GM12878 (cell line): ENCODE measurements at places on chromosomes 12 and 14.
A peak's percentile ranks its signal among the peaks of the same experiment; 100 is the strongest.

GRCh38 chr14:37901978-37902377 lies 305.7 kb upstream of the SSTR1 start:
- no peak for DNase-seq

DNA sequence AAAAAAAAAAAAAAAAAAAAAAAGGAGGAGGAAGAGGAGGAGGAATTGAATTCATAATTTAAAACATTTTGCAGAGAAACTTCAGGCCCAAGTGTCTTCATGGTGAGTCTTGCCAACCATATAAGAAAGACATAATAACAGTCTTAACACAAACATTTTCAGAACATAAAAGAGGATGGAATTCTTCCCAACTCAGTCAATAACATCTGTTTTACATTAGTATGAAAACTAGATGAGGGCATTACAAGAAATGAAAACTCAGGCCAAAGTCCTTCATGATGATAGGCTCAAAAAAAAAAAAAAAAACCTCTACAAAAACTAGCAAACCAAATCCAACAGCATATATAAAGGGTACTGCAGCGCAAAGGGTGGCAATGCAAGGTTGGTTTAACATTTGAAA lies 151.6 kb downstream of the FOXA1 start:
- DNase-seq: no peak

DNA sequence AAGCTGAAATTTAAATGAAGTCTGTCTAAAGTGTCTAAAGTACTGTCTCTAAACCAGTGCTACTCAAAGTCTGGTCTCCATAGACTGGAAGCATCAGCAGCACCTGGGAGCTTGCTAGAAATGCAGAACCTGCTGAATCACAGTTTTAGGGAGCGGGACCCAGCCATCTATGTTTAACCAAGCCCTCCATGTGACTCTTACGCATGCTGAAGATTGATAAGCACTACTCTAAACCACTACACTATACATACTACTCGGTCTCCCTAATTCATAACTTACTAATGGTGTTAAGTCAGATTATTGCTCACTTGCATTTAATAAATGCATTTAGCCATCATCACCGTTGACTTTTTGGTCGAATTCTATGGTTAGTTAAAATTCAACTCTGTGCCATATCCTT lies 88.8 kb downstream of the SLC25A21 start:
- no peak for DNase-seq

- peak; percentile 17 for DNase-seq
These were observed 105.7 kb downstream of the ZC3H14 start for GRCh38 chr14:88668448-88669116.

- no peak for DNase-seq
These were observed 124.5 kb upstream of the USP15 start for GRCh38 chr12:62135553-62136200.

- no peak for DNase-seq
These were observed 138.7 kb upstream of the PLEKHA5 start for GRCh38 chr12:18990856-18991255.

GRCh38 chr12:76852106-76852505 lies 26.7 kb downstream of the CSRP2 start:
- no peak for DNase-seq

- DNase-seq: no peak
These were observed 624.4 kb downstream of the KCNH5 start for GRCh38 chr14:62420847-62421246.

DNA sequence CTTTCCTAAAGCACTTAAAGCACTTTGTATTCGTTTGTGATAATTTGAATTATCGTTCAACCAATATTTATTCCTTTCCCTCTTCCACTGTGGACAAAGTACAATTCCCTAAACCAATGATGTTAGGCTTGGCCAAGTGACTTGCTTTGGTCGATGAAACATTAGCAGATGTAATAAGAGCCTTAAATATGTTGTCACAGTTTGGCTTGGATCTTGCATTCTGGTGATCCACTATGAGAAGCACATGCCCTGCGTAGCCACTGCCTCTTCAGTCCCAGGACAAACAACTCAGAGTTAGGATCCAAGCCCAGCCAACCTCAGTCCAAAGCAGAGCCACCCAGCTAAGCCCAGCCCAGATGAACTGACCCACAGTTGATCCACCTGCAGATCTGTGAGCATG lies 8.4 kb upstream of the C12orf75 start:
- DNase-seq: no peak

- no peak for DNase-seq
These were observed 1304.9 kb downstream of the TMEM121 start for GRCh38 chr14:106831322-106831720.

- DNase-seq: no peak
These were observed 2.7 kb upstream of the EXOC3L4 start for GRCh38 chr14:103091883-103092222.

- DNase-seq: no peak
These were observed 115.4 kb downstream of the PDE3A start for GRCh38 chr12:20483776-20484175.

GRCh38 chr12:49933796-49934195 lies 16.7 kb upstream of the AQP2 start:
- DNase-seq: no peak

DNA sequence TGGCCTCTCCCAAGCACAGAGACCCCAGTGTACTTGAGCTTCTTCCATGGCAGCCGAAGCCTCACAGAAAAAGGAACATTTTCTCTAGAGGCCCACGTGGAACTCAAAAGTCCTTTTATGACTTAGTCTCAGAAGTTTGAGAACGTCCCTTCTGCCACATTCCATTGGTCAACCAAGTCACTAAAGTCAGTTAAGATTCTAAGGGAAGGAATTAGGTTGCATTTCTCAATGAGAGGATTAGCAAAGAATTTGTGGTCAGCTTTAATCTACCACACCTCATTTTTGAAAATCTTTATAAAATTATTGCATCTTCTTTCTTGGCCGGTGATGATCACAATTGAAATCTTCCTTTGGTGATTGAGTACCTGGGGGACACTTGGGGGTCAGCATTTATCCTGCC lies 279.9 kb upstream of the TBX3 start:
- no peak for DNase-seq

DNA sequence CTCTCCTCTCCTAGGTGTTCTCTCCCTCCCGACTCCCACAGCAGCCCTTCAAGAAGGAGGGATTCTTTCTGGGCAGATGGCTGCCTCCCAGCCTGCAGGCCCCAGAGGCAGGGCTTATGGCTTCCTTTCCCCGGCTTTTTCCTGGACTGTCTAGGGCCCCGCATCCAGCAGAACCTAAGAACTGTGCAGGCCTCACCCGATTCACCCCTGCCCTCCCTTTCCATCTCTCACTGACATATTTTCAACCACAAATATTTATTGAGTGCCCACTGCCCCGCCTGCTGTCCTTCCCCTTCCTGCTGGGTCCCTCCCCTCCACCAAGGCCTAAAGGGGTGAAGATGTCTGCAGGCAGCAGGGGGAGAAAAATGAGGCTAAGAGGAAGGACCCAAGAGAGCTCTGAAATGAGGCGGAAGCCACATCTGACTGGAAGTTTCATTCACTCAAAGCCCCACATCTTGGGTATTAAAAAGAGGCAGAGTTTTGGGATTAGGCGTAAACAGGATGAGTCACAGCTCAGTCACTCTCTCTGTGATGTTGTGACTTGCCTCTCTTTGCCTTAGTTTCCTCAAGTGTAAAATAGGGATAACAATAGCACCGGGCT lies 2.9 kb downstream of the SCNN1A start:
- DNase-seq: no peak

GRCh38 chr12:22255097-22255496 lies 79.4 kb downstream of the ST8SIA1 start:
- no peak for DNase-seq

DNA sequence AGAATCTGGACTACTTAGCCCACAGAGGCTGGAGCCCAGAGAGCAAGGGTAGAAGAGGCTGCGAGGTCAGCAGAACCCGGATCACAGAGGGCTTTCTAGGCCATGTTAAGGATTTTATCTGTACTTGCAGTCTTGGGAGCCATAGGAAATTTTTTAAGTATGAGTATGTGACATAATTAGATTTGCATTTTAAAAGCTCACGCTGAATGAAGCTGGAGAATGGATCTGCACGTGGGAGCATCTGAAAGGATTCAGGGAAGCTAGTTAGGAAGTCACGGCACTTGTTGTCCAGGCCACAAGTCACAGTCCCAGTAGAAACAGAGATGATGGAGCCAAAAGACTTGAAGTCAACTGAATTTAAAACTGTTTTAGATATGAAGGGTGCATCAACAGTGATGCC lies 14.1 kb downstream of the CORO1C start:
- DNase-seq: no peak
